Activated naive CD8-positive, alpha-beta T cell treated with anti-CD3 and anti-CD28 coated beads, Interleukin-2, amount 50 U/mL, for 24 hours (primary cell): ENCODE measurements at places on chromosomes 13 and 19.

DNA sequence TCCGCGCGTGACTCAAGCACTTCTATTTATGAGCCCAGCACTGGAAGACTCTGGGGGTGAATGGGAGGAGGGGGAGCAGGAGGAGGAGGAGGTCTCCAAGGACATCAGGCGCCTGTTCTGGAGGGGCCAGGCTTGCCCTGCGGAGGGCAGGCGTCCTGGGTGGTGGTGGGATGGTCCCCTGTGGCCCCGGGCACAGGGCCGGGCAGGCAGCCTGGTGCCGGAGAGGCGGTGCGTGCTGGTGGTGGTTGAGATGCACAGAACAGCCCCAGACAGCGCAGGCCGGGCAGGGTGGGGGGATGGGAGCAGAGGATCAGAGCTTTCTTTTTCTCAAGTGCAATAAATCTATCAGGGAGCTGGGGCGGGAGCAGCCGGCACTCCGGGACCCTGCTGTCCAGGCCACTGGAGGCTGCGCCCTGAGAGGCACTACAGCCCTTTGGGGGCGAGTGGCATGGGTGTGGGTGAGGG, 14.0 kb downstream of the NKPD1 start:
- DNase-seq = no peak

GRCh38 chr13:111970494-111971141, 96.3 kb upstream of the SOX1 start:
- no peak for DNase-seq

DNA sequence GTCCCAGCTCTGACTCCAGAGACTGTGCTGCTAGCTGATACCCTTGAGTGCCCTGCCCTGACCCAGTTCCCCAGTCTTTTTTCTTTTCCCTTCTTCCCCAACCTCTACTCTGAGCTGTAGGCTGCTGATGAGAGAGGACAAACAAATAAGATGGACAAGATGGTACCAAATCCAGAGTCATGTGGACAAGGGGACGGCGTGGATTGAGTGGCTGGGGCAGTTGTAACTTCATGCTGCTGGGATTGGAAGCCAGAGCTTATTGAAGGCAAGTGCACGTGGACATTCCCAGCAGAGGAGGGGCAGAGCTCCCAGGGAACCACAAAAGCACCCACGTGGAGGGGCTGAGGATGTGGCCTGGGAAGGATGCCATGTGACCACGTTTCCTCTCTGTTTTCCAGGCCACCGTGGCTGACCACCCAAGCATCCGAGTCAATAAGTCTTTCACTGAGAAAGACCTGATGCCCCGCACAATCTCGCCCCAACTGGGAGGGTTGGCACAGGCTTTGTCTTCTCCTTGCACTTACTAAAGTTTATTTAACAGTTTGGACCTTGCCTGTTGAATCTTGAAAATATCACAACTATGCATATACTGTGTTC, 323.3 kb upstream of the ZNF507 start:
- DNase-seq = no peak

GRCh38 chr19:38057959-38058690, 151.1 kb downstream of the SIPA1L3 start:
- DNase-seq = no peak

GRCh38 chr13:56687131-56687530, 453.6 kb upstream of the PRR20A start:
- DNase-seq = no peak

- no peak for DNase-seq
Measured at GRCh38 chr13:49869519-49869918, 66.6 kb downstream of the SPRYD7 start.

DNA sequence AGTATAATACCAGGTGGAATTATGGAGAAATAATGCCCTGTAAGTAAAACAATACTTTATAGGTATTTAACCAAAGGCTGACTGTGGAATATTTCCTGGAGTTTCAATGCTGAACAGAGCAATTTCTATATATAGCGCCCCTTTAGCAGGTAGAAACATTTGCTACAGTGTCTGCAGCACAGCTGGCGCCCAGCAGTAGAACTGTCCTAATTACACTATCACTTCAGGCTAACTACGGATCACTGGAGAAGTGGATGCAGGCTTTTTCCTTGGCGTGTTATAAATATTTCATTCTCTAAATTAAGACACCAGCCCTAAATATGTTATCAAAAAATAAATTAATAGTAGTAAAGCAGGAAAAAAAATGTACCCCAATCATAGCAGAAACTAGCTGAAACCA, 3.1 kb downstream of the SHISA2 start:
- no peak for DNase-seq

DNA sequence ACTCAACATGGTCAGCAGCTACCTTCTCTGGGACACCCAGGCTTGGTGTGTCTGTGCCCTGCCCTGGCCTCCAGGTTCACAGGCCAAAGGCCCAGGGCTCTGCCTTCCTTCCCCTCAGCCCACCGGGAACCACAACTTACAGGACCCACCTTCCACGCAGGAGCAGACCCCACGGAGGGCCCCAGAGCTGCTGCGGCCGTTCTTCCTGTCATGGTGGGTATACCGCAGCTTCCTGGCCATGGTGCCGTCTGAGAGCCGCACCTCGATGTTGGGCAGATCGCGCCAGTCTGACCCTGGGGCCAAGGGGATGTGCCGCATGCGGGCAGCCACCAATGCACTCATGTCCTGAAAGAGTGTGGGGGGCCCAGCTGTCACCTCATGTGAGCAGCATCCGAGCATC, 17.2 kb upstream of the EIF3G start:
- DNase-seq = no peak

DNA sequence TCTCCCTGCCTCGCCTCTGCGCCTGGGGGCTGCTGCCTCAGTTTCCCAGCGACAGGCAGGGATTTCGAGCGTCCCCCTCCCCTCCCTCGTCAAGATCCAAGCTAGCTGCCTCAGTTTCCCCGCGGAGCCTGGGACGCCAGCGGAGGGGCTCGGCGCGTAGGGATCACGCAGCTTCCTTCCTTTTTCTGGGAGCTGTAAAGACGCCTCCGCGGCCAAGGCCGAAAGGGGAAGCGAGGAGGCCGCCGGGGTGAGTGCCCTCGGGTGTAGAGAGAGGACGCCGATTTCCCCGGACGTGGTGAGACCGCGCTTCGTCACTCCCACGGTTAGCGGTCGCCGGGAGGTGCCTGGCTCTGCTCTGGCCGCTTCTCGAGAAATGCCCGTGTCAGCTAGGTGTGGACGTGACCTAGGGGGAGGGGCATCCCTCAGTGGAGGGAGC, 722 bp upstream of the ICAM1 start:
- peak; percentile 87 for DNase-seq

DNA sequence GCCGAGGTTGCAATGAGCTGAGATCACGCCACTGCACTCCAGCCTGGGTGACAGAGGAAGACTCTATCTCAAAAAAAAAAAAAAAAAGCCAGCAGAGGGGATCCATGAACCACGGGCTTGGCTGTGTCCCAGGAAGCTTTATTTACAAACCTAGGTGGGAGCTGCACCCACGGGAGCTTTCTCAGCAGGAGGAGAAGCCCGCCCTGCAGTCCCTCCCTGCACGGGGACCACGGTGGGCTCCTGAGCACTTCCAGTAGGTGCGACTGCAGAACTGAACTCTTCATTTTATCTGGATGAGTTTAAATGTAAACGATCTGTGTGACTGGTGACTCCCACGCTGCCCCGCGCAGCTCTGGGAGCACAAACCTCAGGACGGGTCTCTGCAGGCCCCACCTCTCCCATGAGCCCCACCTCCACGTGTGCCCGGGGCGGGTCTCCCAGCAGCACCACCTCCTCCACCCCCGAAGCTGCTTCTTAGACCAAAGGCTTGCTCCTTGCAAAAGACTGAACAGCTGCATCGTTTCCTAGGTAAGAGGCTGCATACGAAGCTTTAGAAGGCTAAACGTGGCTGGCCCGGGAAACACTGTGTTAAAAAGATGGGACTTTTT, 66.4 kb downstream of the SPACA7 start:
- no peak for DNase-seq

DNA sequence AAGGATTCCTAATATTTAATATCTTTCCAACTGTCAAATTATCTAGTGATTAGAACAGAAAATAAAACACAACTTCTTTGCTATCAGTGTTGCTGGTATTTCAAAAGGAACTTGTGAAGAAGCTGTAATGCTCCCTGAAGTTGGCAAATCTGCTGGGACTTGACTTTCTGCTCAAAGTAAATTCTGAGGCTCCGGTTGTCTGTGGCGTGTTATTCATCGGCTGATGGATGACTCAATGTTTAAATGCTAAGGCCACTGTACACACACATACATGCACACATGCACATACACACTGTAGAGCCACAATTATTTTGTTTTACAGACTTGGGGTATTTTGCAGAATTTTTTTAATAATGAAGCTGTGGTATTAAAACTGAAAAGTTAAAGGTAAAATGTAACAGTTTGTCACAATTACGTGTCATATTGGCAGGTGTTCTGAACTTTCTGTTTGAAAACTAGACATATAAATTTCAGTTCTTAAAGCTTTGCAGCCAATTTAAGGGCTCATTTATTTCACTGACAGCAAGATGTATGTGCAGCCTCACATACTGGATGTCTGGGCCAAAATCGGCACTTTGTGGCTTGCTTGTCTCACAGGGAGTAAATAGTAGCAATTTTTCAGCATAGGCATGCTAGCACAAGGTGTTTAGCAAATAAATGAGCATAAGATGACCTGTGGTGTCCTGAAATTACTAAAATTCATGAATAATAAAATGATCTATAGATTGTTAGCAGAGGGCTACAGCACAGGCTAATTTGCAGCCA, 1691.7 kb upstream of the PCDH20 start:
- DNase-seq = no peak

DNA sequence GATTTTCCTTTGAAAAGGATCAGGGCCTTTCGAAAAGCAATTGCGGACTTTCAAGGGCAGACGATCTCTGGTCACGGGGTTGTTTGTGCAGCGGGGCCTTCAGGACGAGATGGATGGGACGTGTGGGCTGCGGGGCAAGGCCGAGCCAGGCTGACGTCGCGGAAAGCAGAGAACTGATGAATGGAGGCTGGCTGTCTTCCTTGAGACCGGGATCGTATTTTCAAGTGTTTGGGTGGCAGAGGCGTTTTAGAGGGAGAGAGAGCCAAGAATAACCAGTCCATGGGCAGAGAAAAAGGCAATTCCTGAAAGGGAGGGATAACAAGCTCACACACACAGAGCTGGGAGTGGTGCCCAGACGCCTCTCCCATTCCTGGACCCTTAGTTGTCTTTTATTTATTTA, 138.9 kb upstream of the USP29 start:
- DNase-seq = no peak

- DNase-seq = no peak
Measured at GRCh38 chr13:75402787-75403186, 79.2 kb downstream of the TBC1D4 start.
